ENCODE measurements at places on chromosomes 4 and X.

GRCh38 chr4:75685546-75686189 lies 12.5 kb upstream of the G3BP2 start:
- DNase-seq, result no peak

GRCh38 chrX:18722500-18723071 lies 15.1 kb downstream of the PPEF1 start:
- no peak for DNase-seq

GRCh38 chr4:108311313-108311712 lies 142.6 kb upstream of the LEF1 start:
- DNase-seq, result no peak

DNA sequence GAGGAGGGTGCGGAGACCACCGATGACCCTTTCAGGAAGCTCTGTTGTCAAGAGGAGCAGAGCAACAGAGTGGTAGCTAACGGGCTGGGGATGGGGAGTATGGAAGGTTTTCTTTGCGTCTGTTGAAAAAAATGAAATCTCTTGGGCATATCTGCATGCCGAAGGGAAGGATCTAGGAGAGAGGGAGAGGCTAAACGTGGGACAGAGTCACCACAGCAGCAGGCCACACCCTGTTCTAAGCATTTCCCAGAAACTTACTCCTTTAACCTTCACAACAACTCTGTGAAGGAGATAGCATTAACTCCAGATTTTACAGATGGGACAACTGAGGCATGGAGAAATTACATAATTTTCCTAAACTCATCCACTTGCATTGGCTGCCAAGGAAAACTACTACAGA lies 71.8 kb upstream of the EXOC1L start:
- DNase-seq, result no peak

- no peak for DNase-seq
These were observed 109.3 kb upstream of the BMP2K start for GRCh38 chr4:78666830-78667258.

DNA sequence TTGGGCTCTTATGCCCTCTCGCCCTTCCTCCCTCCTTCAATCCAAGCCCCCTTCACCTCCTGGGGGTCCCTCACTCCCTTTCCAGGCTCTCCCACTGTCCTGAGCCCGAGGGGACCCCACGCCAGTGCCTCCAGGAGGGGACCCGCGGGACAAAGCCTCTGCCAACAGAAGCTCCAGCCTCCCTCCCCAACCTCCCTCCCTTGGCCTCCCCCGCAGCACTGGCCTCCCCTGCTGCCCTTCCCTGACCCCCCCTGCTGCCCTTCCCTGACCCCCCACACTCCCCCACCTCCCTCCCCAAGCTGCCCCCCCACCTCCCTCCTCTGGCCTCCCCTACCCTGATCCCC lies 71.0 kb upstream of the MXD4 start:
- no peak for DNase-seq

Data from activated T-cell treated with anti-CD3 and anti-CD28 coated beads, Interleukin-2, amount 50 U/mL, for 24 hours (primary cell).